ENCODE measurements at places on chromosomes 5 and 9. TPM values are rescaled to one million over a fixed set of nuclear protein-coding genes. Genes with fewer than 3 reads are reported as not detected.

GRCh38 chr9:5518171-5518936 is 8.0 kb downstream of the PDCD1LG2 start:
- DNase-seq = no peak
- H3K4me3 ChIP-seq = no peak overlapping the region
- H3K27ac ChIP-seq = no peak overlapping the region
- H3K4me1 ChIP-seq = peaks cover 6% of the 10 kb centered on the region
- no peaks in the 10 kb centered on the region for H3K27me3 ChIP-seq

CARTPT gene
- not detected for total RNA-seq

SLC1A3 gene
- 1.3 TPM for total RNA-seq

GLT6D1 gene
- total RNA-seq = not detected

DNA sequence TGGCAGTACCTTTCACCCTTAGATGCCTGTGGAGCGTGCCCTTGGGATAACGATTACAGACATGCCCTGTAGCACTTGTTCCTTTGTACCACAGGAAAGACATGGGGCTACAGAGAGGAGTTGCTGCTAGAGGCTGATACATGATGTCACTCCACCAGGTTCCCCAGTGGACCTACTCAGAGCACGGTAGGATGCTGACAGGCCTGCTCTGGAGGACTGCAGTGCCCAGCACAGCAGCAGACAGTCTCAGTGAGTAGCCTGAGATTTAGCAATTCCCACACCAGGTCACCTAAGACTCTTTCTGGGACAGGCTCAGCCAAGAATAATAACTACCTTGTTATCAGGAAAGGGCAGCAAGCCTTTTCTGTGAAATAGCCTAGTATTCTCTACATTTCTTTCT is 28.8 kb downstream of the PDE4D start:
- H3K27me3 ChIP-seq = peaks cover 6% of the 10 kb centered on the region
- peaks cover 6% of the 10 kb centered on the region for H3K4me1 ChIP-seq
- DNase-seq = no peak
- no peak overlapping the region for H3K4me3 ChIP-seq

GRCh38 chr9:121350036-121350435 is 20.0 kb downstream of the STOM start:
- H3K36me3 ChIP-seq = peaks cover 16% of the 10 kb centered on the region
- H3K27me3 ChIP-seq = no peaks in the 10 kb centered on the region
- DNase-seq = no peak
- H3K4me1 ChIP-seq = peaks cover 50% of the 10 kb centered on the region
- no peak overlapping the region for H3K4me3 ChIP-seq

DNA sequence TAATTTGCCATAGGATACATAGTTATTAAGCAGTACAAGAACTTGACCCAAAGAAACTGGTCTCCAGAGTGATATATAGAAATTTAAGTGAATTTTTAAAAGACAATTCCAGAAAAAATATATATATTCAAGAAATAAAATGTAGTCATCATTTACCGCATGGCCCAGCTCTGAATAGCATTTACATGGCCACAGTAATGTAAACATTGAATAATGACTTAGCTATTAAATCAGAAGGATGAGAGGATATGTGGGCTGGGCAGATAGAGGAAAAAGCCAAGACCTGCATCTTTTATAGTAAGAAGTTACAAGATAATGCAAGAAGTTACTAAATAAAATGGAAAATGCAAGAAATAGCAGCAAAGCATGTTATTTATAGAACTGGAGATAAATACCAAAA is 405.2 kb upstream of the WWC1 start:
- no peaks in the 10 kb centered on the region for H3K4me1 ChIP-seq
- no peak overlapping the region for H3K27ac ChIP-seq

DNA sequence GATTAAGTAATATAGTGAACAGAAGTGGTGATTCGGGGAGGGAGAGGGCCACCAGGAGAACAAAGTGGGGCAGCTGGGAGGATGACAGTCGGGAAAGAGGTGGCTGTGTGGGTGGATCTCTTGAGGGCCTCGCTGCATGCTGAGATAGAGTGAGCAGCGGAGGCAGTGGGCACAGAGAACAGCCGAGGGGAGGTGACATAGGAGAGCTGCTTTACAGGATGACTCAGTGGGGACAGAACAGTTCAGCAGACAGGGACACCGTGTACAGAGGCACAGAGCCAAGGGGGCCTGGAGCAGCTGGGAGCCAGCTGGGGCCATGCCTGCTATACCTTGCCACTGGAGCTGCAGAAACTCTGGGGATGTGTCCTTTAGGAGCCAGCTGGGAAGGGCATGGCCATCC is 273.9 kb downstream of the GADD45G start:
- peak overlapping the region; percentile 52 for H3K27ac ChIP-seq
- H3K4me3 ChIP-seq = no peak overlapping the region
- no peaks in the 10 kb centered on the region for H3K36me3 ChIP-seq
- peak; percentile 68 for DNase-seq
- H3K4me1 ChIP-seq = peaks cover 36% of the 10 kb centered on the region

DNA sequence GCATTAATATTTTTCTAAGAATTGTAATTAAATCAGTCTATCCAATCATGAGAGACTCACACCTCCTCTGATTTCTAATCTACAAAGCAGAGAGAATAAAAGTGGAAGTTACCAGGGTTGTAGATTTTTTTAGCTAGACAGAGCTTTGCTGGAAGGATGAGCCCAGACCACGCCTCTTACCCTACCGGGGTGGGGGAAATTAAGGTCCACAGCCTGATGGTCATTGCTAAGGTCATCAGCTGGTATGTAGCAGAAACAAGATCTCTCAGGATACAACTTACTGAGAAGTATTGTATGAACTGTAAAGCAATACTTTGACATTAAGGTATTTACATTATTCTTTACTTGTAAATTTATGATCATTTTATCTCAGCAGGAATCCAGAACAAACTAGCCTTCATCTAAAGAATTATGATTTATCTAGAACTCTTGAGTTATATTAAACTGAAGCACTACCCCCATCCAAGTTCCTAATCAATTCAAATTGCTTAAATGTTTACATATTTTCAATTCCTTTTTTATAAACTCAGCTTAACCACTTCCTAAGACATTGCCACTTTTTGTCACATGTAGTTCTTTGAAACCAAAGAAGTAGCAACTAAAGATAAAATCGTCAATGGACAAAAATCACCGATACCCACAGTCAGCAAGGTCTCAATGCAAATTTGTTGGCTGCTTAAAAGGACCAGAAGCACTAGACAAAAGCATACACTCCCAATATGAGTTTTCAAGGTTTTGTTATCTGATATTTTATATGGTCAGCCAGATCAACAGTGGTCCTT is 225.8 kb upstream of the DAPK1 start:
- DNase-seq = no peak
- peaks cover 1% of the 10 kb centered on the region for H3K36me3 ChIP-seq
- peaks cover 92% of the 10 kb centered on the region for H3K4me1 ChIP-seq
- H3K27ac ChIP-seq = peak overlapping the region; percentile 99

PCDHB6 gene
- 1.2 TPM for total RNA-seq

DNA sequence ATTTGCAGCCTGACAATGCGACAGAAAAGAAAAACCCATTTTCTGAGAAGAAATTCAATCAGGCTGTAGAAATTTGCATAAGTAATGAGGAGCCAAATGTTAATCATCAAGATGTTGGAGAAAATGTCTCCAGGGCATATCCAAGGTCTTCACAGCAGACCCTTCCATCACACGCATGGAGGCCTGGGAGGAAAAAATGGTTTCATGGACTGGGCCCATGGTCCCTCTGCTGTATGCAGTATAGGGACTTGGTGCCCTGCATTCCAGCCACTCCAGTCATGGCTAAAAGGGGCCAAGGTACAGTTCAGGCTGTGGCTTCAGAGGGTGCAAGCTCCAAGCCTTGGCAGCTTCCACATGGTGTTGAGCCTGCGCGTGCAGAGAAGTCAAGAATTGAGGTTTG is 73.3 kb downstream of the CCDC192 start:
- no peak overlapping the region for H3K27ac ChIP-seq
- H3K4me1 ChIP-seq = no peaks in the 10 kb centered on the region
- no peaks in the 10 kb centered on the region for H3K27me3 ChIP-seq
- no peak for DNase-seq

DNA sequence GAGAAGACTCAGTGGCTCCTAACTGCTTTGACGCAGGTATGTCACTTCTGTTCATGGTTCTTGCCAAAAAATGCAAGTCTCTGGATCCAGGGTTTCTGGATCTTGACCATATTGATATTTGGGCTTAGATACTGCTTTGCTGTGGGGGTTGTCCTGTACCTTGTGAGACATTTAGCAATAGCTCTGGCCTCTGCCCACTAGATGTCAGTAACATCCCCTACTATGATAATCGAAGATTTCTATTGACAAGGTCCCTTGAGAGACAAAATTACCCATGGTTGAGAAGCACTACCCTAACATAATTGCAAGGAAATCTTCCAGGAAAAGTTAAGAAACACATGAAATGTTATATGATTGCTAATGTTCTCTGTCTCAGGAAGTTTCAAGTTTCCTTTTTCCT is 285.4 kb downstream of the TMEM232 start:
- no peak for DNase-seq
- no peak overlapping the region for H3K4me3 ChIP-seq
- H3K27me3 ChIP-seq = no peaks in the 10 kb centered on the region

All from chondrocyte (in vitro differentiated cells).